CD4-positive, alpha-beta memory T cell (primary cell): ENCODE measurements at places on chromosomes 1 and 21. TPM values are rescaled to one million over a fixed set of nuclear protein-coding genes. Genes with fewer than 3 reads are reported as not detected.

ATAD3C gene
- 1.6 TPM for total RNA-seq

DNA sequence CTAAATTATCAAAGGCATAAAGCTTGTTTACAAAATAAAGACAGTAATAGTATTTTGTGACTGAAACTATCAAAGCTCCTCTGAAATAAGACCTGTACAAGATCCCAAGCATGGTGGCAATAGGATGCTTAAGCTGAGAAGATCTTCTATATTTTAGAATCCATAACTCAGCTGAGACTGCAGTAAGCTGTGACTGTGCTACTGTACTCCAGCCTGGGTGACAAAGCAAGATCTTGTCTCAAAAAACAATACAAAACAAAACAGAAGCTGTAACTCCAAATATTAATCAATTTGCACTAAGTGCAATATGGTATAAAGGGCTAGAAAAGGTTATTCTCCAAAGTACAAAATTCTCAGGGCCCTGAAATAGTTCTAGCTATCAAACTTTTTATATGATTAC is 55.8 kb upstream of the CPLANE2 start:
- no peaks in the 10 kb centered on the region for H3K27me3 ChIP-seq
- H3K27ac ChIP-seq: no peak overlapping the region
- no peaks in the 10 kb centered on the region for H3K4me1 ChIP-seq

CDCA8 gene
- total RNA-seq: 1.3 TPM

DNA sequence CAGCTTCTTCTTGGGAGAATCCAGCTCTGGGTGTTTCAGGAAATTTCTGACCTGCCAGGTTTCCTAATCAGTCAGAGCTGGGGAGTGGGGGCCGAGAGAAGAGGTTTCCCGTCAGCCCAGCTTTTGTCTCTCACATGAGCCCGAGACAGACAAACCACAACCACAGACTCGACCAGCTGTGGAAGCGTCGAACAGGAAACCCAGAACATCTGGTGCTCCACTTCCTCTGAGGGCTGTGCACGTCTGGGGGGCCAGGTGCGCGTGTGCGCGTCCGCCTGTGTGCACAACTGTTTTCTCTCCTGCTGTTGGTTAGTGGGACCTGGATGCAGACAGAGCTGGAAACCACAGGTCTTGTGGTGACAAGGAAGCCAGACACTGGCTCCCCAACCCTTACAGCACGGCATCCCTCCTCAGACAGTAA is 113.0 kb upstream of the SLC25A33 start:
- H3K27ac ChIP-seq: peak overlapping the region; percentile 27
- H3K36me3 ChIP-seq: no peaks in the 10 kb centered on the region
- peaks cover 51% of the 10 kb centered on the region for H3K4me1 ChIP-seq
- no peak overlapping the region for H3K4me3 ChIP-seq

FCRLB gene
- total RNA-seq: 1.2 TPM

- no peaks in the 10 kb centered on the region for H3K36me3 ChIP-seq
- no peak overlapping the region for H3K4me3 ChIP-seq
- H3K27me3 ChIP-seq: no peaks in the 10 kb centered on the region
- no peaks in the 10 kb centered on the region for H3K4me1 ChIP-seq
- H3K27ac ChIP-seq: no peak overlapping the region
Observed at GRCh38 chr1:245969283-245969682, 537.8 kb downstream of the SMYD3 start.

- H3K4me3 ChIP-seq: no peak overlapping the region
- DNase-seq: no peak
- no peaks in the 10 kb centered on the region for H3K27me3 ChIP-seq
Observed at GRCh38 chr1:51788938-51789337, 89.6 kb downstream of the NRDC start.

KIF14 gene
- total RNA-seq: not detected

HEYL gene
- total RNA-seq: not detected

AGO4 gene
- total RNA-seq: 32.9 TPM

DNA sequence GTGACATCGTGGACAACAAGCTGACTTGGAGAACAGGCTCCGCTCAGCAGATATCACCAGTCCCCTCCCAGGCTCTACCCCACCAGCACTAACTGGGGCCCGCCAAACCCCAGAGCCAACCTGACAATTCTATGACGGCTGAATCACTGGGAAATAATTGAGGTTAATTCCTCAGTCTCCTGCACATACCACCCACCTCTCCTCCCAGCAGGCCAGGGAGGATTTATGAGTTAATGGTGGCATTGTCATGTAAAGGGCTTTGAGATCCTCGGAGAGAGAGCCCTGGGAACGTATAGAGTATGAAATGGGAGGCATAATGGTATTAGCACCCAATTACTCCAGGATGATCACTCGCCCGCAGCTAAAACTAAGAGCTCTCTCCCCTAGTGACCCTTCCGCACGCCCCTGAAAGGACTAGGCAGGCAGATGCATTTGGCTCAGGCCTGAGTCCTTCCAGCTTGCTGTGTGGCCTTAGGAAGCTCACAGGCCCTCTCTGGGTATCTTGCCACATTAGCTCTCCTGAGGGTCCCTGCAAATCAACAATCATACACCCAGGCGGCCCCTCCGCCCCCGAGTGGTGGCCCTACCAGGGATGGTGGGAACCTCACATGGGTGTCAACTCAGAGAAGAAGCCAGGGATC is 27.3 kb upstream of the PAX7 start:
- H3K4me1 ChIP-seq: no peaks in the 10 kb centered on the region
- no peak for DNase-seq
- H3K36me3 ChIP-seq: no peaks in the 10 kb centered on the region

C1orf56 gene
- total RNA-seq: 3.5 TPM
